ENCODE measurements at places on chromosomes 16 and 17.

DNA sequence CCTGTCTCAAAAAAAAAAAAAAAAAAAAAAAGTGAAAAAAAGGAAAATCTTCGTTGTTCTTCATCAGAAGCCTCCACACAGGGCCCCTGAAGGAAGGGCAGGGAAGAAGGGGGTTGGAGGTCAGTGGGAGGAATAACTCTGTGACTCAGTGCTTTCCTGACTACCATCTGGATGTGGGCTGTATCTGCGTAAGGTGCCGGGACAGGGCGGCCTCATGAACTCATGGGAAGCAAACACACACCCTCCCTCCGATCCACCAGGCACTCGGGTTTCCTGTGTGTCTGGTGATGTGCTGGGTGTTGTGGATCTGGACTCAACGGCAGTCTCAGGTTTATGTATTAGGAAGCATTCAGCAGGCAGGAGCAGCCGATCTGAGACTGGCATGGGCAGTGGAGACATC, 691.6 kb downstream of the WWOX start:
- no peak for DNase-seq

DNA sequence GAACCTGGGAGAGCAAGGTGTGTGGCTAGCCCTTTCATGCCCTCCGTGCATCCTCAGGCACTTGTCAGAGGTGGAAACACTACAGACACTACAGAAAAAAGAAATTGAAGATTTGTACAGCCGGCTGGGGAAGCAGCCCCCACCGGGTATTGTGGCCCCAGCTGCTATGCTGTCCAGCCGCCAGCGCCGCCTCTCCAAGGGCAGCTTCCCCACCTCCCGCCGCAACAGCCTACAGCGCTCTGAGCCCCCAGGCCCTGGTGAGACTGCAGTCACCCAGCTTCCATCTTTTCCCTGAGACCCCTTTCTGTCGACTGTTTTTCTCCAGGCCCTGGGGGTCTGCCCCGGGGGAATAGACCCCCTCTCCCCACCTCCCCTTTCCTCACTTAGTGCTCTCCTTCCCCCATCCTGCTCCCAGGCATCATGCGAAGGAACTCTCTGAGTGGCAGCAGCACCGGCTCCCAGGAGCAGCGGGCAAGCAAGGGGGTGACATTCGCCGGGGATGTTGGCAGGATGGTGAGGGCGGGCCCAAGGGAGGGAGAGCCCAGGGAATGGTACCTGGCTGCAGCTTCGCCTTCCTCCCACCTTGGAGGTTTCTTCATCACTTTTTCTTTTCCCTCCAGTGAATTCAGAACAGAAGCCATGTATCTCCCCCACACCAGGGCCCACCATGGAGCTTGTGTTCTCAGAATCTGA, 2.3 kb downstream of the COA3 start:
- DNase-seq = no peak

DNA sequence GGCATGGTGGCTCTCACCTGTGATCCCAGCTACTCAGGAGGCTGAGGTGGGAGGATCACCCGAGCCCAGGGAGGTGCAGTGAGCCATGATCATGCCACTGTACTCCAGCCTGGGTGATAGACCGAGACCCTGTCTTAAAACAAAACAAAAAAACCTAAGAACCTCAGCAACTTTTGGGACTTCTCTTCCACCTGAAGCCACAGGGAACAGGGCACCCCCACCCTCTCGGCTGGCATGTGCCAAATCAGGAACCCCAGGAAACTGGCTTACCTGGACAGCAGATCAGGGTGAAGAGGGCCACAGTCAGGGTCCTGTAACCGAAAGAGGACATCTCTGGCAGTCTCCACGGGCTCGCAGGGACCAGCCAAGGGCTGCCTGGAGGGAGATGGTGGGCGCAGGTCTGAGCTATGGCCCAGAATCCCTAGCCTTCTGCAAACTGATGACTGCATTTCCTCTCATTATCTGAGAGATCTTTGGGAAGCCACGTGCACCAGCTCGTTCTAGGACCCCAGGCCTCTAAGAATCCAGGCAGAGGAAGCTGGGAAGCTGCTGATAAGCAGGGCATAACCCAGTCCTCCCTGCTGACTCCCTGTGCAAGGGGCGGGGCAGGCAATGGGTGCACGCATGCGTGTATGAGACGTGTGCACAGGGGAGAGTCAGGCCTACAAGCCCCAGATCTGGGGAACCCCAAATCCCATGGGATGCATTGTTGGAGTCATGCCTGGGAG, 8.4 kb downstream of the PRR29 start:
- no peak for DNase-seq

DNA sequence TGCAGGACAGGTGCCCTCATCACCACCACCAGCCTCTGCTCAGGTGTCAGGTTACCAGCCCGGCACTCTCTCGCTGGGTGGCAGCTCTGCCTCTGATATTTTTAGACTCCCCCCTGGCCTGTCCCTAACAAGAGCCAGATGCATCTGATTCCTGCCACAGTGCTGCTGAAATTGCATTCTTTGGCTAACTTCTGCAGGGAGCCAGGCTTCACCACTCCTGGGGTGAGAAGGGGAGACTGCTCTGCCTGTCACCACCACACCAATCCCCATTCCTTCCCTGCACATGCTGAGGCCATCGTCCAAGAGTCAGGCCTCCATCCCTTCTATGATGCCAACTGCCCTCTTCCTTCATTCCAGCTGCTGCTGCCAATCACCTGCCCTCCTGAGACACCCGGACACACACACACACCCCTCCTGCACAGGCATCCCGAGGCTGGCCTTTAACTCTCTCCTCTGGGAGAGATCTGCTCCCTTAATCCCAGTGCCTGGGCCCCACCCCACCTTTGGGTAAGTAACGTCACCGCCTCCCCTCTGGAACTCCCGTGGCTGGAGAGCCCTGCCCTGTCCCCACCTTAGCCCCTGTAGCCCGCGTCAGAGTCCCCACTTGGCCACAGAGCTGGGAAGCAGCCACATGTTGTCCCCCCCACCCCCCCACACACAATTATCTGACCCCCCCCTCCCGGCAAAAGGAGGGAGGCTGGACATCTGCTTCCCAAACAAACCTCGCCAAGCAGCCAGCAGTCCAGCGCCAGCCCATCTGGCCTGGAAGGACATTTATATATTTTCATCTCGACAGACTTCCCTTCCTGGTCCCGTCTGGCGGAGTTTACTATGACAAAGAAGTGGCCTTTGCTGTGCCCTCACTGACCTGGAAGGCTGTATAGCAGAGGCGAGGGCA, 2.8 kb downstream of the EMP2 start:
- no peak for DNase-seq

DNA sequence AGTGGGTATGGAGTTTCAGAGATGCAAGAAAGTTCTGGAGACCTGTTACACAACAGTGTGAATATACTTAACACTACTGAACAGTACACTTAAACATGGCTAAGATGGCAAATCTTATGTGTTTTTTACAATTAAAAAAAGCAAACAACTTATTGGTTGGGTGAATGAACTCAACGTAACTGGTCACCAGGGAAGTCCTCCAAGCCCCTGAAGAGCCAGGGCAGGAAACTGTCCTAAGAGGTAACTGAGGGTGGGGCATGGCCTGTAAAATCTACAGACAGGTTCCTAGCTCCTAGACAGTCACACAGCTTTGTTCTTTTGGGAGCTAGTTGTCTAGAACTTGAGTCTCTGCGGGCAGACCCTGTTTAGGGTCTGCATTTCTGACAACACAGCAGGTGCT, 10.3 kb downstream of the CSF3 start:
- no peak for DNase-seq

- DNase-seq = no peak
Measured at GRCh38 chr17:64747938-64748540, 85.9 kb upstream of the SMURF2 start.

DNA sequence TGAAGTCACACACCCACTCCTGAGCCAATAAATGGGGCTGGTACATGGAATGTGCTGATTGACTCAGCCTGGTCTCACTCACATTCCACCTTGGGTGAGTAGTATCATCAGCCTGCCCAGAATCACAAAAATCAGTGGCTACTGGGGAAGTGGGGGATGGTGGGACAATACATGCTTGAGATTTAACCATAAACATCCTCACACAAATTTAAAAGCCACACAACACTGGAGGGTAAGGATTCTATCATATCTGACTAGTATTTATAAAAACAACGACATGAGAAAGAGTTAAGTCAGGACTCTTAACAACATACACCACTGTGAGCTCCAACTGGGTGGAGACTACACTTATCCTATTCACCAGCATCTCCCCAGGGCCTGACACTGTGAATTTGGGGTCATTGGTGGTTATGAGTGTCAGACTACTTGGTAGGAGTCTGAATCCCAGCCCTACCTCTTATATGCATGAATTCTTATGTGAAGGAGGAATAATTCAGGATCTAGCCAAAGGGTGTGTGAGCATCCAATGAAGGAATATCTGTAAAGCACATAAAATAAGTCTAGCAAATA, 26.0 kb upstream of the IRX6 start:
- DNase-seq = no peak

GRCh38 chr16:9297437-9298113, 206.1 kb downstream of the HAPSTR1 start:
- no peak for DNase-seq

DNA sequence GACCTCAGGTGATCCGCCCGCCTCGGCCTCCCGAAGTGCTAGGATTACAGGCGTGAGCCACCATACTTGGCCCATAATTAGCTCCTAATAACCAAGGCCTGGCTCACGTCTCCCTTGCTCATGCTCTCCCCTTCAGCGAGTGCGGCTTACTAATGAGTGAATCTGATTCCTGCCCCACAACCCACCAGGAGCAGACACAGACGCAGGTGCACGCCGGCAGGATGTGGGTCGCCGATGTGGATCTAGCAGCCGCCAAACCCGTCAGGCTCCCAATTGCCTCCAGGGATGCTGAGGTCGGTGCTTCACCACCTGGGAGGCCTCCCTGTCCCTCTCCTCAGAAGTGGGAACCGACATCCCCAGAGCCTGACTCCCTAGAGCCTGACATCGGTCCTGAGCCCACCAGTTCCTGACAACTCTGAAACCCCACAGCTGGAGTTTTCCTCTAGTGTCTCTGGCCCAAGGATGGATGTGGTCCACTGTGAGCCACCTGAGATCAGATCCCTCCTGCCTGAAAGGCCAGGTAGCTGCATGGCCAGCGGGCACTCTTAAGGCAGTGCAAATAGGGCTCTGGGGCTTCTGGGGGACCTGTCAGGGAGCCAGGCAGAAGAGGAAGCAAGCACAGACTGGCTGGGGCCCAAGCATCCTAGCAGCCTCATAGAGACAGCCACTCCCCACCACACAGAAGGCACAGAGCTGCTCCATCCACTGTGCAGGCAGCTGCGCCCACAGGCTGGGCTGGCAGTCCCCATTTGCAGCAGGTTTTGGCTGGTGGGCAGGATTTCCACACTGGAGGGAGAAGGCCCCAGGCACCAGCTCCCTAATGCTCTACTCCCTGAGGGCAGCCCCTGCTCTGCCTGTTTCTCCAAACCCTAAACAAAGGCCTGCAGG, 10.8 kb downstream of the EXOC7 start:
- DNase-seq = no peak

- DNase-seq = peak; percentile 47
Measured at GRCh38 chr16:1125471-1125870, 27.4 kb upstream of the CACNA1H start.

- DNase-seq = no peak
Measured at GRCh38 chr16:13098536-13098935, 197.1 kb downstream of the SHISA9 start.

GRCh38 chr16:30972872-30973271, 12.1 kb upstream of the HSD3B7 start:
- no peak for DNase-seq

DNA sequence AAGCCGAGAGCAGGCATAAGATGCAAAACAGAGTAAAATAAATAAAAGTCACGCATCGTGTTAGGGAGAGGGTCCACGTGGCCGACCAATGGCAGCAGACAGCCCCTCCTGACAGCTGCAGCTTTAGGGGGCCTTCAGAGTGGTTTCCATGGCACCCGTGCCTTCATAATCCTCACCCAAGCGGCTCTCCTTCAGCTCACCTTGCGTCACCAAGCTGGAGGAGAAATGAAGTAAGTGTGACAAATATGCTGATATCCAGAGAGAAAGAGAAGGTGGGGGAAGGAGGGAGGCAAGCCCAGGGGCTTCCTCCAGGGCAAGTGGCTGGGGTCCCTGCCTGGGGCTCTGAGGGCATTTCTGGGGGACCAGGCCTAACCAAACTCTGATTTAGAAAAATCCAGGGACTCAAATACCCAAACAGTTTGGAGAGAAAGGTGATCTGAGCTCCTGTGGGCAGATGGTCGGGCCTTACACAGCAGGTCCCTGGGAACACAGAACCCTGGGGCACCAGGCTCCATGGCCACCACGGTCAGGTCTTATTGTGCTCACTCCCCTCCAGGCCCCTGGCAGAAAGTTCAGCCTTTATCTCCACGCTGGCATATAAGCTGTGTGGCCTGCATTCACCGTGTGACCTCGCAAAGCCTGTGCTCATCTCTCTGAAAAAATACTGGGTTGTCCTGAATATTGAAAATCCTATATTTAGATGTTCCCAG, 80.7 kb upstream of the TNRC6C start:
- DNase-seq = no peak

GRCh38 chr16:7405166-7405565, 72.5 kb downstream of the RBFOX1 start:
- DNase-seq = peak; percentile 43

GRCh38 chr17:80837711-80838110, 153.9 kb upstream of the CHMP6 start:
- DNase-seq = no peak

DNA sequence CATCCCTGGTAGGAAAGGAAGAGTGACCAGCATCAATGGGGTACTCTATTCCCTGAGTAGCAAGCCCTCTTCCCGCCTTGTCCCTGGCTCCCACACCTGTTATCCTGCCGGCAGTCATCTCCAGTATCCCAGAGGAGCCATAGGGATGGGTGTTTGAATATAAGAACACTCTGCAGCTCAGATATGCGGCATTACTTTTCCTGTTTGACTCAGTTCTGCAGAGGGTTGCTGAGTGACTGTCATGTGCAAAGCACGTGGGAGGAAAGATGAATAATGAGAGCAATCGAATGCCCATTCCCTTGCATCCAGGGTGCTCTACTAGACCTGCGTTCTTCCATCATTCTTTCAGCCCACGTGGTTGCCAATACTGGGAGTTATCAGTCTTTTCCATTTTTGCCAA, 115.1 kb downstream of the PRKCB start:
- no peak for DNase-seq

DNA sequence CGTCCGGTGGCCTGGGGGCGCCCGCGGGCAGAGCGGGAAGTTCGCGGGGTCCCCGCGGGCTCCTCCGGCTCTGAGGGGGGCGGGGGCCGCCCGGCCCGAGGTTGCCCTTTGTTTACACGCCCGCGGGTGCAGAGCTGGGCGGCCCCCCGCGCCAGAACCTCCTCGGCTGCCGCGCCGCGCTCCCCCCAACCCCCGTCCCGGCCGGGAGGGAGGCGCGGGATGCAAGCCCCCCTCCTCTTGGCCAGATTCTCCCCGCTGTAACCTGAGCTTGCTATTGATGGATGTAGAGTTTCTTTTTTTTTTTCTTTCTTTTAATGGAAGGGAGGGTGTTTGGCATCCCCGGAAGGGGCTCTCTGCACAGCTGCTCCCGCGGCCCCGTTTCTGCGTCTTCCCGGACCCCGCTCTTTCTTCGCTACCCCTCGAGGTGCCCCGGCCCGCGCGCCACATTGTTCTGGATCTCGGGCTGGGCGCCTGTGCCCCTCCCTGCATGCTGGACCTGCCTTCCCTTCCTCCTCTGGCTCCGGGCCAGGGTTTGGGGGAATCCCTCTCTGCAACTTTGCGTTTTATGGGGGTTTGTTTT, 646 bp downstream of the CBX2 start:
- peak; percentile 54 for DNase-seq
